ENCODE measurements at places on chromosomes 3 and 15.
A peak's percentile ranks its signal among the peaks of the same experiment; 100 is the strongest.

DNA sequence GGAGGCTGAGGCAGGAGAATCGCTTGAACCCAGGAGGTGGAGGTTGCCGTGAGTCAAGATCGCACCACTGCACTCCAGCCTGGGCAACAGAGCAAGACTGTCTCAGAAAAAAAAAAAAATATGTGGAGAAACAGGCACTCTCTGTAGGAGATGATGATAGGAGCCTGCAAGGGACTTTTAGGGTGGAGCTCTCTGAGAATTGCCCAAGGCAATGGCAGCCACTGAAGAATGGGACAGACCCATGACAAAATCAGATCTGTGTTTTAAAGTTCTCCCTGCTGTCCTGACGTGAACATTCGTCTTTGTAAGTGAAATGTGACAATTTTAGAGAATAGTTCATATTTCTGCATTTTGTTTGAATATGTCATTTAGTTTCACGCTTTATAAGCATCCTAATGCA, 50.2 kb downstream of the SOX2 start:
- no peak for DNase-seq

- no peak for DNase-seq
Observed at GRCh38 chr15:40843885-40844695, at the start of gene SPINT1. TSS of gene SPINT1 (plus strand) at chr15:40844048. CDS start at chr15:40844555, 507 bp downstream.

- no peak for DNase-seq
Observed at GRCh38 chr3:191358929-191359328, 28.6 kb upstream of the UTS2B start.

- no peak for DNase-seq
Observed at GRCh38 chr3:24018784-24019570, 73.9 kb downstream of the NR1D2 start.

DNA sequence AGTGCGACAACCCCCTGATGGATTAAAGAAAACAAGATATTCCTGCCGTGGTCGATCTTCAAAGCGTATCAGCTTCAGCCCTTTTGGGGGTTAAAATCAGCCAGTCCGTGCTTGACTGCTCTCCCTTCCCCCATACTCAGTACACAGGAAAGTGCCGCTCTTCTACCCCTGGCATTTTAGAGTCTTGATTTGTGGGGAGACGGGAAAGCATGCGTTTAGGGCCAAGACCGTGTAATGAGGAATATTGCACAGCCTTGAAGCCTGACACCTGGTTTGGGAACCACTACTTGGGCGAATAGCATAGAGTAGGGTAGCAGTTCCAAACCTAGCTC, 540 bp upstream of the EDC3 start:
- no peak for DNase-seq

DNA sequence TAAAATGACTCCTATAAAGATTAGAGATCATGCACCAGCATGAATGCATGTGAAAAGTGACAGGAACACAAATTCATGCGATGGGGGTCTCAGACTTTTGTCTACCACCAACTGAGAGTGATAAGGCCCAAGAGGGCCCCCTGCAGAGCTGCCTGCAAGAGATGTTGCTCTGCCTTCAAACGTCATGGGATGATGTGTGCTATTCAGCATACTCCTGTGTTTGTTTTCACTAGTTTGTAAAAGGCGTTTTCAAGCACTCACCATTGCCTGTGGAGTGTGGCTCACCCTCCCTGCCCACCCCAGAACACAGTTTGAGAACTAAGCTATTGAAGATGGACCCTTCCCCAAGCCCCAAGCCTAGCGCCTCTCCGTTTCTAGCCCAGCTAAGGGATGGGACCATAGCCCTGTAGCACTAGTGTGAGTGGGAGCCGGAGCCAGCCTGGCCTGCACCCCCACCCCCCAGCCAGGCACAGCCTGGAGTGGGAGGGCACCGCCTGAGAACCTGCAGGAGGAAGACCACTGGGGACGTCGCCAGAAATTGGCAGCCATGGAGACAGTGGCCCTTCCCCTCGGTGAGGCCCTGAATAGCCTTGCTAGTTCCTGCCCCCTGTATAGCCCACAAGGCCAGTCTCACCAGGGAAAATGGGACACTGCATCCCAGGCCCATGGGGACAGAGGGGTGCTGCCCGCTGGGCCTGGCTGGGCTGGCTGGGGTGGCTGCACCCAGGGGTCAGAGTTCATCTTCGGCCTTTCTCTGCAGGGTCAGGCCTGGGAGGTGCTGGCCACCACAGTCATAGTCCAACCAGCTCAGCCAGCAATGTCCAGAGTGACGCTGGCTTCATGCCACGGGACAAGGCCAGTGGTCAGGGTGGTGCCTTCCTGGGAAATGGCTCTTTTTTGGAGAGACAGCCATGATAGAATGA, 22.6 kb upstream of the KLF13 start:
- peak; percentile 63 for DNase-seq

- no peak for DNase-seq
Observed at GRCh38 chr3:10771486-10772270, 44.4 kb upstream of the SLC6A11 start.

DNA sequence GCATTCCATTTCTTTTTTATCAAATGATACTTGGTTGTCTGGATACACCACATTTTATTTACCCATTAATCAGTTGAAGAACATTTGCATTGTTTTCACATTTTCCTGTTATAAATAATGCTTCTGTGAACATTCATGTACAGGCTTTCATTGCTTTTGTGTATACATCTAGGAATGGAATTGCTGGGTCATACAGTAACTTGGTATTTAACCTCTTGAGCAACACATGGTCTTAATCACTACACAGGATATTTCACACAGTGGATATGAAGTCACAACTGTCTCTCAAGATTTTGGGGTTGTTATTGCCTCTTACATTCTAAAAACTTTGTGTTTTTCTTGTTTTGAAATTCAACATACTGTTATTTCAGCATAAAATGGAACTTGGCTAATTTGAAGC, 48.2 kb downstream of the C3orf85 start:
- DNase-seq: no peak

DNA sequence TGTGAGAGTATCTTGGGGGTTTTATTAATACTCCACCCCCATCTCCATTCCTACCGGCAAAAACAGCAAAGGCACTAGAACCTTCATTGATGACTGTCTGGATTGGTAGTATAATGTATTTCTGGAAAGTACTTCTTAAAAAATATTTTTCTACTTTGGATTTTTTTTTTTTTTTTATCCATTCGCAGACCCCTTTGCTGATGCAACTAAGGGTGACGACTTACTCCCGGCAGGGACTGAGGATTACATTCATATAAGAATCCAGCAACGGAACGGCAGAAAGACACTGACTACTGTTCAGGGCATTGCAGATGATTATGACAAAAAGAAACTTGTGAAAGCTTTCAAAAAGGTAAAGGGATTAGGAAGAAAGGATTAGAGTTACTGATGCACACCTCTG, 1.2 kb downstream of the EIF1B start:
- no peak for DNase-seq

GRCh38 chr3:67655364-67656121, 1.1 kb upstream of the SUCLG2 start:
- no peak for DNase-seq

DNA sequence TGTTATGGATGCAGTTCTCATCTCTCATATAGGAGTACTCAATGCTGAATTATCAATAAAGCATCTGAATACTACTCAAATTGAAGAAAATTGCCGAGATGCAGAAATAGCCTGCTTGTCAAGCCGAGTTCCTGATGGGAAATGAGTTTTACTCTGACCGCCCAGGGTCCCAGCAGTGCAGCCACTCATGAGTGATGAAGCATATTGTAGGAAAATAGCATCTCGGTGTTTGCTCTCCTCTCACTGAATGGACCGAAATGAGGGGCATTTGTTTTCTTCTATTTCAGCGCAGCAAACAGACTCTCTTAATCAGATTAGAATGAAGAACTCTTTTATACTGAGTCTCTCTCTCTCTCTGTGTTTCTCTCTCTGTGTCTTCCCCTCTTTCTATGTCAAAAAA, 190.0 kb downstream of the GABRB3 start:
- no peak for DNase-seq

- DNase-seq: no peak
Observed at GRCh38 chr15:81475471-81475870, 101.5 kb upstream of the TMC3 start.

- DNase-seq: no peak
Observed at GRCh38 chr15:29043736-29044502, 158.1 kb downstream of the APBA2 start.

DNA sequence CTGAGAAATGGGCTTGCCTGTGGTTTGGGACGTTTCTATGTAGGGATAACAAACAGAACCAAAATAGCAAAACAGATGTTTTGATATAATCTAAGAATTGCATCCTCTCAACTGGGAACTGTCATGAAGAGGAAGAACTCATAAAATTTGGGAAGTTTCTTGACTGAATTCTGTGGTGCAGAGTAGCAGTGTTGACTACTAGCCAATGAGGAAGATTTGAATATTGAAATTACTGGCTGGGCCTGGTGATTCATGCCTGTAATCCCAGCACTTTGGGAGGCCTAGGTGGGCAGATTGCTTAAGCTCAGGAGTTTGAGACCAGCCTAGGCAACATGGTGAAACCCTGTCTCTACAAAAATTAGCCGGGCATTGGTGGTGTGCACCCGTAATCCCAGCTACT, 42.2 kb downstream of the ZNF609 start:
- no peak for DNase-seq

- peak; percentile 73 for DNase-seq
Observed at GRCh38 chr15:63982381-63982854, 63.9 kb downstream of the DAPK2 start.

Measured in Karpas-422 (cell line).